Stimulated activated CD8-positive, alpha-beta memory T cell treated with anti-CD3 and anti-CD28 coated beads, Interleukin-12 subunit alpha, Interleukin-12 subunit beta, amount 100 ng/mL, for 1 hour (primary cell): ENCODE measurements at places on chromosomes 16 and 17.

DNA sequence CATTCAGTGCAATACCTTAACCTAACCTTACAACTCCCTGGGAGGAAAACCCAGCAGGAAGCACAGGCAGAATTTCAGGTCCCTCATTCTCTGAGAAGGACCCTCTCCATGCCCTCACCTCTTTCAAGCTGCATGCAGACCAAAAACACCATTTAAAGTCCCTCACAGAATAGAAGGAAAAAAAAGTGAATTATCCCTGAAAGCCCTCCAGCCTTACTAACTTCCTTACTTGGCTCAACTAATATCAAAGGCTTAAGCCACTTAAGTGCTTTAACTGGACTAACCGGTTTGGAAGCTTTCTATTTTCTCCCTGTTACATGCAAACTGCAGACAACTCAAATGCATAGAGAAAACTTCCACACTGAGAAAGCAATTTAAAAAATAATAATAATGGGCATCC is 60.5 kb downstream of the ADAMTS18 start:
- DNase-seq = no peak

- no peak for DNase-seq
These were observed 726.9 kb downstream of the CDH8 start for GRCh38 chr16:61309386-61309785.

- no peak for DNase-seq
These were observed 198.9 kb downstream of the ZFHX3 start for GRCh38 chr16:72848759-72849664.

DNA sequence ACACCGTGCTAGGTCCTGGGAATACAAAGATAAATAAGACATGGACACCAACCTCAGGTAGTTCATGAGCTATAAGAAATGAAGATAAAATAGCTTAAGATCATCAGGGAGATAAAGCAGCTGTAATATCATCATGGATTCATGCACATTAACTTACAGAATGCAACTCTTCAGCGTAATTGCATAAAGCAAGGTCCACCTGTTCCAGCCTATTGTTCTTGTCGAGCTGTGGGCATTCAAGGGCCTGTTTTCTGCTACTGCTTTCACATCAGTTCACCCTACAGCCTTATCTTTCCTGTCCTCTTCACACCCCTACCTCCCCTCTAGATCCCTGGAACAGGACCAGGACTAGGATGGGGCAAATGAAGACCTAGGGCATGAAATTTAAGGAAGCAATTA is 133.9 kb downstream of the SPACA3 start:
- no peak for DNase-seq

DNA sequence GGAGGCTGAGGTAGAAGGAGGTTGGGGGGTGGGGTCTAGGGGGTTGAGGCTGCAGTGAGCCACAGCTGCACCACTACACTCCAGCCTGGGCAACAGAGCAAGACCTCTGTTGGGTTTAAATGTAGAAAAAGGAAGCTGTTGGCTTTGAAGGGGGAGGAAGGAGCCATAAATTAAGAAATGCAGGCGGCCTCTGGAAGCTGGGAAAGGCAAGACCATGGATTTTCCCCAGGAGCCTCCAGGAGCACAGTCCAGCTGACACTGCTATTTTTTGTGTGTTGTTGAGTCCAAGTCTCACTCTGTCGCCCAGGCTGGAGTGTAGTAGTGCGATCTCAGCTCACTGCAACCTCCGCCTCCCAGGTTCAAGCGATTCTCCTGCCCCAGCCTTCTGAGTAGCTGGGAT is 15.9 kb downstream of the LITAF start:
- DNase-seq = no peak

DNA sequence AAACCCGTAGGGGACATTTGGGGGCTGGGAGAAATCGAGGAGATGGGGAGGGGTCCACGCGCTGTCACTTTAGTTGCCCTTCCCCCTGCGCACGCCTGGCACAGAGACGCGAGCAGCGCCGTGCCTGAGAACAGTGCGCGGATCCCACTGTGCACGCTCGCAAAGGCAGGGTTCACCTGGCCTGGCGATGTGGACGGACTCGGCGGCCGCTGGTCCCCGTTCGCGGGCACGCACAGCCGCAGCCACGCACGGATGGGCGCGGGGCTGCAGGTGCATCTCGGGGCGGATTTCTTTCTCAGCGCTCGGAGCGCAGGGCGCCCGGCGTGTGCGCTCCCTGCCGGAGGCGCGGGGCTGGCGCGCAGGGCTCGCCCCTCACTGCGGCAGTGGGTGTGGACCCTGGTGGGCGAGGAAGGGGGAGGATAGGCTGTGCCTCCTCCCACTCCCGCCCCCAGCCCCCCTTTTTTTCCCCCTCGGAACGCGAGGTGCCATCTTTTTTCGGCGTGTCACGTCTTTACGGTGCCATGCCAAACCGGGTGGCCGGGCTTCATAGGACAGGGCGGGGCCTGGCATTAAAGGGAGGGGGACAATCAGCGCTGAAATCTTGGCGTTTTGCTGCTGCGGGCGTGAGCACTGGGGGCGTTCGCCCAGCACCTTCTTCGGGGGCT is 1.1 kb downstream of the MAPT start:
- no peak for DNase-seq

GRCh38 chr16:868846-869822 is 68.6 kb upstream of the GNG13 start:
- no peak for DNase-seq

DNA sequence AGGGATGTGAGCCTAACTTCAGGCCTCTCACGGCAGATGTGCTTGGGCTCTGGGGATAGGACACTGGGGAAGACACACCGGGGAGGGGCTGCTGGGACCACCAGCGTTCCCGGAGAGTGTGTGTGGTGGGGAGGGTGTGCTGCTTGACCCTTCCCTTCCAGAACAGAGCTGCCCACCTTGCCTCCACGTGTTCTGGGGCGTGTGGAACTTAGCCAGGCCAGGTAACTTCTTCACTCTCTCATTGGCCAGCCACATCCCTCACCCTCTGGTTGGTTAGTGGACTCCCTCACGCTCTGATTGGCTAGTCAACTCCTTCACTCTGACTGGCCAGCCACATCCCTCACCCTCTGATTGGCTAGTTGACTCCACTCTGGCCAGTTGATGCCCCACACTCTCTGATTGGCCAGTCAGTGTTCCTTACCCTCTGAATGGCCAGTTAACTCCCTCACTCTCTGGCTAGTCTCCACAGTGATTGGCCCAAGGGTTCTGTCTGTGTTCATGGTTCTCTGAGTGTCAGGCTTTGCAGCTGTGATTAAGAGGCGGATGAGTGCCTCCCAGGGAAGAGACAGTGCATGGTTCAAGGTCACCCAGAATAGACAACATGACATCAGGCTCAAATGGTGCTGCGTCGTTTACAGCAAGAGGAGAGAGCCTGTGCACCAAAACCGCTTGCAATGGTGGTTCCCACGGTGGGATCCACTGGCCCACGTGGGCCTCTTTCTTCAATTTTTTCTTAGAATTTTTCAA is 10.0 kb downstream of the TMEM235 start:
- no peak for DNase-seq

DNA sequence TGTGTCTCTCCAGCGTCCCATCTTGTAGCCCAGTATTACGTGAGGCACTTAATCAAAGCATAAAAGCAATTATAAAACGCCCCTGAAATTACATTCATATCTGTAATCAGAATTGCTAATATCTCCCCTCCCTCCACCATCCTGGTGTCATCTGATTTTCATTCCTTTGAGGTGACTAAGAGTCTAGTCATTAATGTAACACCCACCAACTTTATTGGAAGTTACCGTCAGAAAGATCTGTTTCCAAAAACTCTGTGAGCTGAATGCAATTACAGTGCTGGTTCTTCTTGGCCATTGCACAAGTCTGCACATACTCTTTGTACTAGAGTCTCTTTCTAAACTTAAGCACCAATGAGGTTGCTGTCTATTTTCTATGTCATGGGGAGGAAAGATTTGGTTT is 12.5 kb upstream of the MAF start:
- DNase-seq = no peak
